ENCODE measurements at places on chromosomes 6 and 20. TPM values are rescaled to one million over a fixed set of nuclear protein-coding genes. Genes with fewer than 3 reads are reported as not detected.
A peak's percentile ranks its signal among the peaks of the same experiment; 100 is the strongest.

GRCh38 chr6:79538106-79538971 is 1.1 kb upstream of the LCA5 start:
- peak overlapping the region; percentile 89 for H3K27ac ChIP-seq
- H3K4me3 ChIP-seq, result peak overlapping the region; percentile 69
- DNase-seq, result no peak
- H3K4me1 ChIP-seq, result peaks cover 6% of the 10 kb centered on the region

GRCh38 chr20:4449957-4450715 is 271.6 kb upstream of the PRND start:
- H3K4me1 ChIP-seq, result no peaks in the 10 kb centered on the region
- H3K27me3 ChIP-seq, result no peaks in the 10 kb centered on the region
- no peak overlapping the region for H3K27ac ChIP-seq
- H3K36me3 ChIP-seq, result no peaks in the 10 kb centered on the region
- H3K4me3 ChIP-seq, result no peak overlapping the region
- no peak for DNase-seq

DNA sequence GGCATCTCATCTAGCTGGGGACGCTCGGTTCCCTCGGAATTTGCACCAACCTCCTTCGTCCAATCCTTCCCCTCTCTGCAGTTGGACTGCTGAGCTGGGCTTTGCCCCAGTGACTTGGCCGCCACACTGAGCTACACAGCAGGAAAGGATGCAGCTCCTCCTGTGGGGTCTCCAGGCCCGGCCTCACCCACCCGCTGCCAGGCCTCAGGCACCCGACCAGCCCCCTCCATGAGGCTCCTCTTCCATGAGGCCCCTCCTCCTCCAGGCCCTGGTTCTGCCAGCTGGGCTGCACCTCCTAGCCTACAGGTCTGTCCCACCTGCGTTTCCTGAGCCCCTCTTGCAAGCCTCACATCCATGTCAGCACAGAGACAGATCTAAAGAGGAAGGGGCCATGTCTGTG is 369.9 kb downstream of the TAF4 start:
- no peak overlapping the region for H3K27ac ChIP-seq
- no peak overlapping the region for H3K4me3 ChIP-seq
- H3K36me3 ChIP-seq, result no peaks in the 10 kb centered on the region
- no peaks in the 10 kb centered on the region for H3K27me3 ChIP-seq
- DNase-seq, result no peak

The BTN3A1 gene
- 22.1 TPM for total RNA-seq
